ENCODE measurements at places on chromosomes 1 and 21. TPM values are rescaled to one million over a fixed set of nuclear protein-coding genes. Genes with fewer than 3 reads are reported as not detected.

The KRTAP26-1 gene
- not detected for polyA plus RNA-seq

The NFASC gene
- polyA plus RNA-seq: 6.8 TPM

The BARHL2 gene
- not detected for polyA plus RNA-seq

The RXFP4 gene
- polyA plus RNA-seq: not detected

The JUN gene
- 19.6 TPM for polyA plus RNA-seq

The TIE1 gene
- not detected for polyA plus RNA-seq

The HSPB7 gene
- 32.5 TPM for polyA plus RNA-seq

The DHRS3 gene
- polyA plus RNA-seq: 224 TPM

The LCE1F gene
- not detected for polyA plus RNA-seq

The FCRLB gene
- 2.6 TPM for polyA plus RNA-seq

The DNM3 gene
- 0.31 TPM for polyA plus RNA-seq

The PGLYRP3 gene
- polyA plus RNA-seq: not detected

The S1PR1 gene
- polyA plus RNA-seq: 12.2 TPM

The RABGGTB gene
- 87.8 TPM for polyA plus RNA-seq

The FNDC5 gene
- 1.2 TPM for polyA plus RNA-seq

The SNX7 gene
- polyA plus RNA-seq: 36.4 TPM

The CDA gene
- polyA plus RNA-seq: 7.0 TPM

The OSCP1 gene
- 9.6 TPM for polyA plus RNA-seq

The UCHL5 gene
- 9.4 TPM for polyA plus RNA-seq

The FCRL2 gene
- not detected for polyA plus RNA-seq

The LRIG2 gene
- 7.1 TPM for polyA plus RNA-seq

All from BJ (cell line).